Lung microvascular endothelial cell (primary cell): ENCODE measurements at places on chromosomes 6 and 20. TPM values are rescaled to one million over a fixed set of nuclear protein-coding genes. Genes with fewer than 3 reads are reported as not detected.

The FHL5 gene
- not detected in 2 replicates for total RNA-seq

The TLDC2 gene
- under 0.01 TPM in 1 of 2 replicates, not detected in the other for total RNA-seq

The GHRH gene
- total RNA-seq: not detected in 2 replicates

The XRN2 gene
- 55.8 and 63.2 TPM in 2 replicates for total RNA-seq

The EYS gene
- total RNA-seq: under 0.01 TPM in 1 of 2 replicates, not detected in the other

The SPATS1 gene
- total RNA-seq: not detected in 2 replicates

The FNDC11 gene
- total RNA-seq: 0.87 and 2.6 TPM in 2 replicates

The ADGRG6 gene
- total RNA-seq: 3.6 and 8.5 TPM in 2 replicates

The MCCD1 gene
- not detected in 2 replicates for total RNA-seq

The DLK2 gene
- total RNA-seq: 0.22 and 1.2 TPM in 2 replicates

The PHF10 gene
- 18.1 and 23.8 TPM in 2 replicates for total RNA-seq

The PSMF1 gene
- 21.1 and 29.4 TPM in 2 replicates for total RNA-seq

The BEND6 gene
- 0.22 TPM in 1 of 2 replicates, not detected in the other for total RNA-seq

The SNX5 gene
- total RNA-seq: 40.9 and 54.3 TPM in 2 replicates
